Muscle of back (tissue), 13 donors: ENCODE measurements at places on chromosomes 16 and 17. TPM values are rescaled to one million over a fixed set of nuclear protein-coding genes. Genes with fewer than 3 reads are reported as not detected.

OMG gene
- polyA plus RNA-seq: 0.27 TPM

EPN3 gene
- 1.4 TPM for polyA plus RNA-seq

GPR179 gene
- 1.5 TPM for polyA plus RNA-seq

DNA sequence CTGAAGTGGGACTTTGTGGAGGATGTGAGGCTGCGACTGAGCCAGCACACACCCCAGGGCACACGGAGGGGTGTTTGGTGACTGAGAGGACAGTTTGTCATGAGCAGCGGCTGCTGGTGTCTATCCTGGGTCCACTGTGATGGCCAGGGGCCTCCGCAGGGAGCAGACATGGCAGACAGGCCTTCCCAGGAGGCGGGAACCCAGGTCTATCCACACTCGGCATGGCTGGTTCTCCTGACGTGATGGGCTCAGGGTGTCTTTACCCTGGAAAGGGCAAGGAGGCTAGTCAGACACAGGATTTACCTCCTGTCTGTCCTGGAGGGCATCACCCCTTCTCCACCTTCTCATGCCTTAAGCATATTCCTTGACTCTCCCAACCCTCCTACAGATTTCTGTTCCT, 671 bp upstream of the CD300C start:
- DNase-seq: no peak

GRCh38 chr16:30567160-30567990, 4.1 kb downstream of the ZNF688 start:
- DNase-seq: no peak

DNA sequence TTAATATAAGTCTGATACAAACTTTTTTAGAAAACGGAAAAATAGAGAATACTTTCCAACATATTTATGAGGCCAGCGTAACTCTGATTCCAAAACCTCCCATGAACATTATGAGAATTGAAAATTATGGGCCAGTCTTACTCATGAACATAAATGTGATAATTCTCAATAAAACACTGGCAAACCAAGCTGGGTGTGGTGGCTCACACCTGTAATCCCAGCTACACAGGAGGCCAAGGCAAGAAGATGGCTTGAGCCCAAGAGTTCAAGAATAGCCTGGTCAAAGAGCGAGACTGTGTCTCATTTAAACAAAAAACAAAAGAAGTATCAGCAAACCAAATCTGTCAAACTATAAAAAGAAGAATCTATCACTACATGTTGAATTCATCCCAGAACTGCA, 47.8 kb downstream of the CCDC57 start:
- DNase-seq: no peak
